Breast epithelium (tissue), 4 donors: ENCODE measurements at places on chromosomes 7 and 10.
A peak's percentile ranks its signal among the peaks of the same experiment; 100 is the strongest.

DNA sequence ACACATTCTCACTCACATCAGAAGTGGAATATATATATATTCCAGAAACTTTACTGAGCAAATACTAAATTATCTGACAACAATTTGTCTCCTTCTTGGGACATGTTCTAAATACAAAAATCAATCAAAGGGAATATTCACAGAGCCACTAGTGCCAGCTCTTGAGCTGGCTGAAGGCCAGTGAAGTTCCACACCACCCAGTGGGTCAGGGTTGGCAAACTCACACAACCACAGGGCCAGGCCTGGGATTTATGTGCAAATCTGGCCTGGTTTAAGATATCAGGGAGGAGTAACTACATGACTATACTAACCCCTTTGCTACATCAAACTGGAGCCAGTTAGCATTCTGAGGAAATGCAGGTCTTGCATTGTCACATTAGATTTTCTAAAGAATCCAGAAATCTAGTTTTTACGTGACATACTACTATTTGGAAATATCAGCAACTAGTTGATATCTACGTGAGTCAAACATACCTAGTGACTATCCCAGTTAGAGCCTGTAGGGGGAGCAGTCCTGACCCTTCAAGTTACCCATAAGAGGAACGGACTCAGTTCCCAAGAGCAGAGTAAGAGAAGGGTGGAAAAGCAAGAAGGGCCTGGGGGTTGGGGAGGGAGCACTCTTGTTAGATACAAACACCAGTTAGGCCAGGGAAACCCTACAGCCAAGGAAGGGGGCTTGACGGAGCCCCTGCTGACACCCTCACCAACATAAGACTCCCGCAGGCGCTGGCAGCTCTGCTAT lies 600.4 kb downstream of the KCNMA1 start:
- no peak for DNase-seq

DNA sequence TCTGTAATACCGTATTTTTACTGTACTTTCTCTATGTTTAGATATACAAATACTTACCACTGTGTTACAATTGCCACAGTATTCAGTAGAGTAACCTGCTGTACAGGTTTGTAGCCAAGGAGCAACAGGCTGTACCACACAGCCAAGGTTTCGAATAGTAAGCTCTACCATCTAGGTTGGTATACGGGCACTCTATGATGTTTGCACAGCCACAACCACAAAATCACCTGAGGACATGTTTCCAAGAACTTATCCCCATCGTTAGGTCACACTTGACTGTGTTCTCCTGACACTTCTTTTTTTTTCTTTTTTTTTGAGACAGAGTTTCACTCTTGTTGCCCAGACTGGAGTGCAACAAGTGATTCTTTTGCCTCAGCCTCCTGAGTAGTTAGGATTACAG lies 134.6 kb upstream of the TRIM24 start:
- no peak for DNase-seq

- DNase-seq = no peak
These were observed 129.9 kb upstream of the LYZL2 start for GRCh38 chr10:30759423-30759822.

DNA sequence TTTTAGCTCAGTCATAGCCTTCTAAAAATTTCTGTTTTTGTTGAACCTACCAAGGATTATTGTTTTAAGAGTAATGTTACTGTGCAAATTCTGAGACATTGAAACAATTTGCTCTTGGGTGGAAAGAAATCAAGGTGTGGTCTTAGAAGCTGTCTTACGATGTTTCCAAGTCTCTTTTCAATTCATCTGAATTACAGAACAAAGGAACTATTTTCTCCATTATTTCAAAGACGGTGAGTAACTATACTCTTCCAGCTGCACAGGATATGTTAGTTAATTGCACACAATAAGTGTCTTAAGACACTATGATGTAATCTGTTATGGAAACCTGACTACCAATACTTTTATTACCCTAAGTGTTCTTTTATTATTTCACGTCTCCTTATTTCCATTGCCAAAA lies 106.8 kb upstream of the POM121L12 start:
- DNase-seq = no peak

DNA sequence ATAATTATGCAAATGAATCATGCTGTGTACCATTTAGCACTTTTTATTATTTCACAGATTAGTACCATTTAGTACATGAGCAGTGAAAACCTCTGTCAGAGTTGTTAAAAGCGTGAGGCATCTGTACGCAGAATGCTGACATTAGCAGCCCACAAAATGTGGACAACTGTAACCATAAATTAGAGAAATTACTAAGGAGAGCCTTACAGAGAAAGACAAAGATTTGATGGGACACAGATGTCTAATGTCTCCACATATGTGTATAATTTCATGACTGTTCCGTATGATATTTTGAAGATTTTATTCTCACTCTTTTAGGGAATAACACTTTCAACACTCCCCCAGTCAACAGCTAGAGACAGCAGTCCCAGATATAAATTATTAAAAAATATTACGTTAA lies 414.0 kb upstream of the ANKRD30A start:
- no peak for DNase-seq

GRCh38 chr10:55820071-55820470 lies 541.0 kb downstream of the ZWINT start:
- no peak for DNase-seq

DNA sequence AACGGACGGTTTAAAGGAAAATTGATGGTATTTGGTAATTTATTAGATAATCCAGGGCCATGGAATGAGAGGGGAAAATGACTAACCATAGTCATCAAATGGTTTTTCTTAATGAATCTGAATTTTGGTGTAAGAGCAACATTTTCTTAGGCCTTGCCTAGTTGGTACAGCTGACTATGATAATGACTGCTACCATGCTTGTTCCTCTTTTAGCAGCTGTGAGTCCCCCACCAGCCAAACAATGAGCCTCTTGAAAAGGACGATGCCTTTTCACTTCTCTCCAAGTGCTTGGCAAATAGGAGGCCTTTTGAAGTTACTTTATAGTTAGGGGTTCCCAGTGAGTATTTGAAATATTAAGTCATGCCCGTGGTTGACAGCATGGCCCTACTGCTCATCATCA lies 53.0 kb downstream of the TRUB1 start:
- no peak for DNase-seq

GRCh38 chr10:2777666-2778355 lies 289.5 kb upstream of the PFKP start:
- no peak for DNase-seq

- no peak for DNase-seq
These were observed 178.1 kb downstream of the ELFN1 start for GRCh38 chr7:1848013-1848640.

DNA sequence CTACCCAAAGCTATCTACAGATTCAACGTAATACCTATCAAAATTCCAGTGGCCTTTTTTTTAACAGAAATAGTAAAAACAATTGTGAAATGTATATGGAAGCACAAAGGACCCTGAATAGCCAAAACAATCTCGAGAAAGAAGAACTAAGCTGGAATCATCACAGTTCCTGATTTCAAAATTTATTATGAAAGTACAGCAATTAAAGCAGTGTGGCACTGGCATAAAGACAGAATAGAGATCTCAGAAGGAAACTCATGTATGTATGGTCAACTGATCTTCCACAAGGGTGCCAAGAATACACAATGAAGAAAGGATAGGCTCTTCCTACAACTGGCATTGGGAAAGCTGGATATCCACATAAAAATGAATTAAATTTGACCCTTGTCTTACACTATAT lies 23.2 kb downstream of the PNLIPRP3 start:
- DNase-seq = no peak

DNA sequence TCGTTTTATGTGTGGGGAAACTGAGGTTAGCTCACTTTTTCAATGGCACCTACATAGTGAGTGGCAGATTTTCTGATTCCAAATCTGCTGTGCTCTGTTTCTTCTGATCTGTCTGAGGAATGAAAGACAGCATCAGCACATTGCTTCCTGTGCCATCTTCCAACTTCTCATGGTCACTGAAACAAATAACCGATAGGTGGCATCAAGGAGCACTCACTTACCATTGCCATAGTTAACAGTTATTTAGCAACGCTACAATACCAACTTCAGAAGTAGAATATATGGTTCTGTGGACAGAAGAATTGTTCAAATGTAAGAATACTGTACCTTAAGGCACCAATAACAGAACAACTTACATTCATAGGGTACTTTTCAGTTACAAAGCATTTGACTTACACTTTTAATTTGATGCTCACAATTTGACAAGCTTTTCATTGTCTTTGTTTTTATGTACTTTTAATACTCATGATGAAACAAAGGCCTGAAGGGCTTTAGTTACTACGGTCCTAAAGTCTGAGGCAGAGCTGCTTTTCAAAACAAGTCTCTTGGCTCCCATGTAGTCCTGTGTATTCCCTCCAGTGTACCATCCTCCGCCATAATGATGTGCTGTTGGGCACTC lies 228.9 kb upstream of the TCF7L2 start:
- no peak for DNase-seq

GRCh38 chr7:33040803-33041516 lies 21.6 kb downstream of the NT5C3A start:
- DNase-seq = no peak

GRCh38 chr7:151039850-151040548 lies 8.3 kb upstream of the ASIC3 start:
- DNase-seq = no peak

GRCh38 chr10:103792547-103792946 lies 62.8 kb downstream of the SH3PXD2A start:
- no peak for DNase-seq

- DNase-seq = no peak
These were observed 29.2 kb downstream of the FAM3C start for GRCh38 chr7:121366852-121367431.

- peak; percentile 20 for DNase-seq
These were observed 54.1 kb upstream of the NPTX2 start for GRCh38 chr7:98562871-98563495.

- no peak for DNase-seq
These were observed 11.3 kb downstream of the NPTX2 start for GRCh38 chr7:98628418-98628817.

- DNase-seq = no peak
These were observed 27.1 kb upstream of the HABP2 start for GRCh38 chr10:113525713-113526112.

GRCh38 chr10:3838460-3839437 lies 53.7 kb upstream of the KLF6 start:
- no peak for DNase-seq

DNA sequence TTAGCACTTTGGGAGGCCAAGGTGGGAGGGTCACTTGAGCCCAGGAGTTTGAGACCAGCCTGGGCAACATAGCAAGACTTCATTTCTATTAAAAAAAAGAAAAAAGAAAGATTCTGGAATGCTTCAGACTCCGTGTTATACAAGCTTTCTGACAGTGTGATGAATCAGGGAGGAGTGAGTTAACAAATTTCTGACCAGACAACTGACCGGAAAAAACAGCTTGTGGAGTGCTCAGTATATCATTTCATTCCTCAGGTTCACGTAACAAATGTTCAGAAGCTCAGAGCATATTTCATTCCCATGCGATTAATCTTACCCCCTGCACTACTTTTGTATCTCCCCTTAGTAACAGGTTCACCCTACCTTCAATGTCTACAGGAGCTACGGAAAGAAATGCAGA lies 28.6 kb upstream of the TNPO3 start:
- DNase-seq = no peak

DNA sequence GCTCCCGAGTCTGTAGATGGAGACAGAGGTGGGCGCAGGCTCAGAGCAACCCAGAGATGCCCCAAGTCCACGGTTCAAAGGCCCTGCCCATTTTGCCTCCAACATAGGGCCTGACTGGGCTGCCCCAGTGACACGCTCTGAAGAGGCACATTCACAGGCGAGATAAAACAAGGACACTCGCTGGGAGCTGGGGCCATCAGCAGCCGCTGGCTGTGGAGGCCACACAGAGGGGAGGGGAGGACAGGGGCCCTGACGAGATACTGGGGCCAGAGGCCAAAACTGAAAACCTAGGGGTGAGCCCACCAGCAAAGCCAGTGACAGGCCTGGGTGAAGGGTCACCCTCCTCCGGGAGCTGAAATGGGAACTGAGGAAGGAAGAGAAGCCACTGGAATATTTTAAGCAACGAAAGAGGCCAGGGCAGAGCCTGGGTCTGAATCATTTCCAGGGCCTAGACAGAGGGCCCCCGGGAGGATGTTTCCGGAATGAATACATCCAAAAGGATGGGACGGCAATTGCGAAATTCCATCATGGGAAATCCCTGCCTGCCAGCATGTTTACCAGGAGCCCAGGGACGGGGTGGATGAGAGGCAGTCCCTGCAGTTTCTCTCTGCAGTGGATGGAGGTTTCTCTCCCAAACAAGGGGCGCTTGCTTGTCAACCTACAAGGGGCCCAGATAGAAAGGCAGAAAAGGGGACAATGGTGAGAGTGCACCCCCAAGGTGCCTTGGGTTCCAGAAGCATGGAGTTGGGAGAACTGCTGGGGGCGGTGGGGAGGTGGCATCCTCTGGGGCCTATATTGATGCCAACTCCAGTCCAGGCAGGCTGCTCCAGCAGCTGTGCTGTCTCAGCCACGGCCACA lies 29.0 kb upstream of the HSPA12A start:
- DNase-seq = no peak

GRCh38 chr7:767941-768731 lies 41.1 kb upstream of the PRKAR1B start:
- peak; percentile 84 for DNase-seq

- no peak for DNase-seq
These were observed 69.1 kb downstream of the MEST start for GRCh38 chr7:130560972-130561371.

DNA sequence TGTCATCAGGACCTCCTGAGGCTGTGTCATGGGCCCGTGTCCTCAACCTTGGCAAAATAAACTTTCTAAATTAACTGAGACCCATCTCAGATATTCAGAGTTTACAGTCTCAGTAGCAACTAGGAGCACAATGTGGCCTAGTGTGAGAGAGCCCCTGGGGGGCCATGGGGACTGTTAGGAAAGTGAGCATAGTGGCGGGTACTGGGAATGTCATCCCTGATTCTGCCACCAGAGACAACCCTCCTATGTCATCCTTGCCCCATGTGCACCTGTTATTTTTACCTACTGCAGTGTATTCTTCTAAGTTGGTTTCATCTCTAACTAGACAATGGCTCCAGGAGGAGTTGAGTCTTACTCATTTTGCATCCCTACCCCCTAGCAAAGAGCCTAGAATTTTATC lies 78.6 kb downstream of the CCDC71L start:
- no peak for DNase-seq

DNA sequence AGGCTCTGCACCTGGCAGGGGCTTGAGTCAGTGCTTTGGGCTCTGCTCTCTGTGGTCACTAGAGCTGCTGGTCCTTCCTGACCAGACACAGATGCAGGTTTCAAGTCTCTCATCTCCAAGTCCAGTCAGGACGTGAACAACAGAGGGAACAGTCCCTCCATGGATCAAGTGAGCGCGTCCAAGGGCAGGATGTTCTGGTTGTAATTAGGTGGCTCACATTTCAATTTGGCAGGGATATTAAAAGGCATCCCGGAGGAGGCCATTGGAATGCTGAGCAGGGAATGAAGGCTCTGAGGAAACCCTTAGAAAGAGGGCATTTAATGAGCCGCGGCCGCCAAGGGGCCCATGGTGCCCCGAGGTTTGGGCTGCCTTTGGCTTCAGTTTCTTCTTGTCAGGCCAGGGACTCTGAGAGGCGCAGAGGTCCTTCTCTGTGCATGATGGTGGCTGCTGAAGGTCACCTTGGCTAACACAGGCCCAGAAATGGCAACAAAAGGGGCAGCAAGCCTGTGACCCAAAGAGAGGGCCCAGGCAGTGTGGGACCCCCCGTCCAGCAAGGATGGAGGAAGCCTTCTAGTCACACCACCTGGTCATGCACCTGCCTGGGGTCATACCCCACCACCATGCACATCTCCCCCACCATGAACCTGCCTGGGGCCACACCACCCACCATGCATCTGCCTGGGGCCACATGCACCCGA lies 30.7 kb upstream of the INPP5A start:
- peak; percentile 40 for DNase-seq
